NCI-H460 (cell line): ENCODE measurements at places on chromosomes 16 and 17. TPM values are rescaled to one million over a fixed set of nuclear protein-coding genes. Genes with fewer than 3 reads are reported as not detected.

ACSM2A gene
- not detected in 2 replicates for total RNA-seq

DNA sequence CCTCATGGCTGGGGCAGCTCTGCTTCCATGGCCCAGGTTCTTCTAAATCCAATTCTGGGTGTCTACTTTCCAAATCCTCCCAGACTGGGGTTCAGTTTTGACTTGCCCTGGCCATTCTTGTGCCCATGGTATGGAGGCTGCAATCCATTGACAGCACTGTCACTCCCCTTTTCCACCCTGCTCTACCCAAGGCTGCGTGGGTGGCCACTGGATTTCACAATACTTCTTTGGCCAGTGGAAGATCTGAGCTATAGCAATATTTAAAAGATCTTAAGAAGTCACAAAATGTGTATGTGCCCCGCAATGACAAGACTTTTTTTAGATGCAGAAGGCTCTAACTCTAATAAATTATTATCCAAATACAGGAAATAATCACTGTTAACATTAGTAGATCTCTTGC is 329.4 kb upstream of the CCL2 start:
- DNase-seq = no peak

- no peak for DNase-seq
Measured at GRCh38 chr16:70393662-70394061, 45.2 kb downstream of the ST3GAL2 start.

DNA sequence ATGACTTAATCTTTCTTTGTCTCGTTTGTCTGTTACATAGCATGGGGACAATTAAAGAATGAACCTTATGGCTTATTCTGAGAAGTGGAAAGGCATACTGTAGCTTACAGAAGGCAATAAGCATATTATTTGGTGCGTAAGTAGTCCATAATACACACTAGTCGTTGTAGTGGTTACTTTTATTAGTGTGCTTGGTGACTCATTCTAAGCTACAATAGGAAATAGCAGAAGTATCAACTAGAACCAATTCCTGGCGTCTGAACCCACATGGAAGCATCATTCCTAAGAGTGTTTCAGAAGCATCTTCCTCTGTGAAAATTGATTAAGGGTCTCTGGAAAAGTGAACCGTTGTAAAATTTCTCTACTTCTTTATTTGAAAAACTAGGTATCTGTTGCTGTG is 777.8 kb upstream of the EEF2KMT start:
- no peak for DNase-seq

FOXN1 gene
- 0.17 TPM in 1 of 2 replicates, not detected in the other for total RNA-seq

- DNase-seq = no peak
Measured at GRCh38 chr17:74049967-74050458, 153.5 kb upstream of the RPL38 start.

DNA sequence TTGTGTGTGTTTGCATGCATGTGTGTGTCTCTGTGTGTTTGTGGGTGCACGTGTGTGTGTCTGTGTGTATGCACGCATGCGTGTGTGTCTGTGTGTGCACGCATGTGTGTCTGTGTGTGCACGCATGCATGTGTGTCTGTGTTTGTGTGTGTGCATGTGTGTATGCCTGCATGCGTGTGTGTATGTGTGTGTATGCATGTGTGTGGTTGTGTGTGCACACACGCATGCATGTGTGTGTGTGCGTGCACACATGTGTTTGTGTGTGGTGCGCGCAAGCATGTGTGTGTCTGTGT is 239.9 kb upstream of the TNRC6C start:
- no peak for DNase-seq

GRCh38 chr17:68061512-68062313 is 26.2 kb downstream of the KPNA2 start:
- DNase-seq = no peak

DNA sequence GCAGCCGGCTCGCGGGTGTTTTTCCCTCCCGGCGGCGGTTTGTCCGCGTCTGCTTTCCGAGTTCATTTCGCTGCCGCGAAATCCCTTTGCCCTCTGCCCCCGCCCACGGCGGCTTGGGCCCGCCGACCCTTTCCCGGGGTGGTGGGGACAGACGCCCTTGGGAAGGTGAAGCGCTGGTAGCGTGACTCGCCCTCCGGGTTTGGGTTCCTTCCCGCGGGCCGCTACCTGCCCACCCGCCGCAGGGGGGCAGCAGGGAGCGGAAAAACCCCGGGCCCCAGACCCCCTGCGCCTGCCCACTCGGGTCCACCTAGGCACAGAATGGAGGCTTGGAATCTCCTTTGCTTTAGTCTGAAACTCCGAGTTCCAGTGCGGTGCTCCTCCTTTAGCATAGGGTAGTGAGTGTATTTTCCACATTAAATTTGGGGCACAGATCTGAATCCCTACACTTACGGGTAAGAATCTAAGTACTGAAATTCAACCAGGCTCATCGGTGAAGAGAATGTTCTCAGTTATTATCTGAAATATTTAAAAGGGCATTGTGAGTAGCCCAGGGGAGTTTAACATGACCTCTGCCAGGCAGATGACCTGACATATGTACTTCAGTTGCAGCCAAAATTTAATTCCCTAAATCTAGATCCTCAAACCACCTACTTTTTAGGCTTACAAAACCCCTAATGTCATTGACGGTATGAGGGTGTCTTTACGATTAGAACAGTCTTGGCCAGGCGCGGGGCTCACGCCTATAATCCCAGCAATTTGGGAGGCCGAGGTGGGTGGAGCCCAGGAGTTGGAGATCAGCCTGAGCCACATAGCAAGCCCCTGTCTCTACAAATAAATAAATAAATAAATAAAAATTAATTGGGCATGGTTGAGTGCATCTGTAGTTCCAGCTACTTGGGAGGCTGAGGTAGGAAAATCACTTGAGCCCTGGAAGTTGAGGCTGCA is 1.0 kb downstream of the NME2 start:
- DNase-seq = peak; percentile 49

DNA sequence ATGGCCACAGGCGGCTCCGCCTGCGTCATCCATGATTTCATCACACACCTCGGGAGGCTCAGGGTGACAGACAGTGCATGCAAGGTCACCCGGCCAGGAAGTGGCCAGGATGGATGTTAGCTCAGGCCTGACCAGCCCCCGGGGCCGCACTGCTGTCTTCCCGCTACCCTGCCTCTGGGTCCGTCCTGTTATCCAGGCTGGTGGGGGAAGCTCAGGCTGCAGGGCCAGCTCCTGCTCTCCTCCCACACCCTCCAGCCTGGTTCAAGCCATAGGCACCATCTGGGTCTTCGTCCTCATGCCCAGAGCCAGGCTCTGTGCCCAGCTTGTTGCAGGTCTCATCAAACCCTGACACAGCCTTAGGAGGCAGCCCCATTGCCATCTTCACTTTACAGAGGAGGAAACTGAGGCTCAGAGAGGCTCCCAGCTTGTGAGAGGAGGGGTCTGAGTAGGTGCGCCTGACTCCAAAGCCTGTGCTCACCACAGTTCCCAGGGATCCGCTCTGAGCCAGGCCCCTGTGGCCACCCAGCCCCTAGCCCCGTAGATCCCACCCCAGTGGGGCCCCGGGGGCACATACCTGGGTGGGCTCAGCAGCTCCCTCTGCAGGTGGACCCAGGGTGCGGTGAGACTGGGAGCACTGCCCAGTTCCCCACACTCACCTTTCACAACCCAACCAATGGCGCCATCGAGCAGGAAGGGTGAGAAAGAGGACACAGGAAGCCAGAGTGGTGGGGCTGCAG is 412 bp upstream of the ADGRG3 start:
- DNase-seq = peak; percentile 86

DNA sequence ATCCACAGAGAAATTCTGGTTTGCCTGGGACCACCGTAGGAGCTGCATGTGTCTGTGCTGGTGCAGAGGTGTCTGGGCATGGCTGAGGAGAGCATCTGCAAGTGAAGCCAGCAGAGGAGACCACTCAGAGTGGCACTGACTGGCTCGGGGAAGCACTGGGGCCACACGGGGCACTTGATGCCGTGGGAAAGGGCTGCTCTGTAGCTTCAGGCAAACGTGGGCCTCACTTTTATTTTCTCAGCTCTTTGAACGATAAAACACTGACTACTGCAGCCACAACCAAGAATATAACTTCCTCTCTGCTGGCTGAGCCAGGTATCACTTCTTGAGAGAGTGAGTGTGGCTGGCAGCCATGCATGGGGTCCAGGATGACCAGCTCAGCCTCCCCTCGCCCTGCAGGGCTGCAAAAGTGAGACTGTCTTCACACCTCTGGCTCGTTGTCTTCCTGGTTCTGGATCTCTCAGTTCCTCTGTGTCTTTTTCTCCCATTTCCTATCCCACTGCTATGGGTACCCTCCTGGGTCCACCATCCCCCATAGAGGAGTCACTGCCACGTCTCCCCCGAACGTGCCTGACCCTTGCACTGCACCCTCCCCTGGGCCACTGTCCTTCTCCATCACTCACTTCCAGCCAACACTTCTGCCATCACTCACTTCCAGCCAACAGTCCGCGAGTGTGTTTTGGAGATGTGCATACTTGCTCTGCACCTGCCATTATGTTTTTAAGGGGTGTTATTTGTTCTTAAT is 201.4 kb upstream of the CHMP6 start:
- DNase-seq = no peak

GRCh38 chr16:10738231-10739077 is 5.2 kb upstream of the NUBP1 start:
- DNase-seq = peak; percentile 53

HSPB9 gene
- total RNA-seq = 0.07 TPM in 1 of 2 replicates, not detected in the other

GUCY2D gene
- 0.02 TPM in 1 of 2 replicates, not detected in the other for total RNA-seq

DNA sequence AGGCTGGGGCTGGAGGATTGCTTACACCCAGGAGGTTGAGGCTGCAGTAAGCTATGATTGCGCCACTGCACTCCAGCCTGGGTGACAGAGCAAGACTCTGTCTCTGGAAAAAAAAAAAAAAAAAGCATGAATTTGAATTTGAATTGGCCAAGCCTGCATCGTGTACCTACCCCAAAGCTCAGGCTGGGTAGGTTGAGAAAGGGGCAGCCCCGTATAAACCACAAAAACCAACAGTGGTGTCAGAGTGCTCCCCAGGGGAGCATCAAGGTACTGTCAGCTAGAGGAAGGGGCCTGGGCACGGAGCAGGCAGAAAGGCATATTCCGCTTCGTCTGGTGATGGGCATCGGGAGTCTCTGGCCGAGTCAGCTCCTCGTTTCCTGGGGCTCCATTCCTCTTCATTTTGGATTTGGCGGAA is 40.9 kb downstream of the RAP1GAP2 start:
- no peak for DNase-seq

GRCh38 chr17:42814633-42815399 is 9.3 kb downstream of the BECN1 start:
- DNase-seq = no peak

NOXO1 gene
- 0.84 TPM in 1 of 2 replicates, not detected in the other for total RNA-seq

SLC47A1 gene
- total RNA-seq = 25.6 and 29.6 TPM in 2 replicates

DNA sequence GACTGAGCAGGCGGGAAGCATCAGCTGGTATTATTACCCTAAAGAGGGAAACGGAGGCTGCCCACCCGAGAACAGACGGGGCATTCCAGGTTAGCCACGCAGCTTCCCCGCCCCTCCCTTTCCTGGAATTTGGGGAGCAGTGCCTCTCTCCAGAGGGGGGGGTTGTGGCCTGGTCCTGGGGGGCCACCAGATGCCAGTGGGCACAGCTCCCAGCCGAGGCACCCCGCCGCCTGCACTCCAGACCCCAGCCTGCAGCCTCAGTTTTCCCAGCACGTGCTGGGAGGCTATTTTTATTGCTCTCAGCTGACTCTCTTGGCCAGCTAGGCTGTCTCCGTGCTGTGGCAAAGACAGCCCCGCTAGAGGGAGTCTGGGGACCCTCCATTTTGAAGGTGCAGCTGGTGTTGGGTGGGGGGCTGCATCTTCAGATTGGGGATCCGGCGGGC is 62.7 kb upstream of the GSE1 start:
- no peak for DNase-seq
